Sigmoid colon (tissue), 7 donors: ENCODE measurements at places on chromosomes 6 and 20. TPM values are rescaled to one million over a fixed set of nuclear protein-coding genes. Genes with fewer than 3 reads are reported as not detected.

DNA sequence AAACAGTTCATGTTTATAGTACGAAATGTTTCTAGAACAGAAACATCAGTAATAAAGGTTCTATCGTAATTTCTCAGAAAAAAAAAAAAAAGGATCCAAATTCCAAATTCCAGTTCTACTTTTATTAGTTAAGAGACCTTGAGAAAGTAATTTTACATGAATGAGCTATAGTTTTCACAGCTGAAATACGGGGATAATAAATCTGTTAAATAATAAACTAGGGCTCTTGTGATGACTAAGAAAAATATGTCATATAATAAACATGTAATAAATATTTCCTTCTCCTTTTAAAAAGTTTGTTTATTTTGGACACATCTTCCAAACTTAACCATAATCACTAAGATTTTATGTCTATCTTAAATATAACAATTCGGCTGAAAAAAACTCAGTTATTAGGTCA is 17.8 kb downstream of the RARS2 start:
- peaks cover 34% of the 10 kb centered on the region for H3K4me1 ChIP-seq
- no peak overlapping the region for H3K27ac ChIP-seq
- H3K36me3 ChIP-seq, result peaks cover 18% of the 10 kb centered on the region
- DNase-seq, result no peak
- no peak overlapping the region for H3K4me3 ChIP-seq

GRCh38 chr6:156862711-156863110 is 85.5 kb downstream of the ARID1B start:
- peaks cover 46% of the 10 kb centered on the region for H3K4me1 ChIP-seq
- H3K4me3 ChIP-seq, result no peak overlapping the region
- no peak overlapping the region for H3K27ac ChIP-seq
- no peaks in the 10 kb centered on the region for H3K36me3 ChIP-seq
- no peak for DNase-seq

DNA sequence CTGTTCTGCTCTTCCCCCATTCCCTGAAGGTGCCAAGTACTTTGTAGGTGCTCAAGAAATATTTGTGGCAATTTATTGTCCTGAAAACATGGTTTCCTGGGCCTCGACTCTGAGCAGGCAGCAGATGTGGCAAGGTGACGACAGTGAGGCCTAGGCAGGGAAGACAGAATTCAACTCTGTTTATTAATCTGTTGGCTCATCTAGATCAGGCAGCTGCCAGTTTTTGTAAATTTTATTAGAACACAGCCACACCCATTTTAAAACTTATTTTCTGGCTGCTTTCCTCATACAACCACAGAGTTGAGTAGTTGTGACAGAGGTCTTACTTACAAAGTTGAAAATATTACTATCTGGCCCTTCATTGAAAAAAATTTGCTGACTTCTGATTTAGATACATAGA is 24.5 kb downstream of the MAPK14 start:
- DNase-seq, result peak; percentile 69
- H3K27ac ChIP-seq, result peak overlapping the region; percentile 8
- no peak overlapping the region for H3K4me3 ChIP-seq
- H3K27me3 ChIP-seq, result no peaks in the 10 kb centered on the region

DNA sequence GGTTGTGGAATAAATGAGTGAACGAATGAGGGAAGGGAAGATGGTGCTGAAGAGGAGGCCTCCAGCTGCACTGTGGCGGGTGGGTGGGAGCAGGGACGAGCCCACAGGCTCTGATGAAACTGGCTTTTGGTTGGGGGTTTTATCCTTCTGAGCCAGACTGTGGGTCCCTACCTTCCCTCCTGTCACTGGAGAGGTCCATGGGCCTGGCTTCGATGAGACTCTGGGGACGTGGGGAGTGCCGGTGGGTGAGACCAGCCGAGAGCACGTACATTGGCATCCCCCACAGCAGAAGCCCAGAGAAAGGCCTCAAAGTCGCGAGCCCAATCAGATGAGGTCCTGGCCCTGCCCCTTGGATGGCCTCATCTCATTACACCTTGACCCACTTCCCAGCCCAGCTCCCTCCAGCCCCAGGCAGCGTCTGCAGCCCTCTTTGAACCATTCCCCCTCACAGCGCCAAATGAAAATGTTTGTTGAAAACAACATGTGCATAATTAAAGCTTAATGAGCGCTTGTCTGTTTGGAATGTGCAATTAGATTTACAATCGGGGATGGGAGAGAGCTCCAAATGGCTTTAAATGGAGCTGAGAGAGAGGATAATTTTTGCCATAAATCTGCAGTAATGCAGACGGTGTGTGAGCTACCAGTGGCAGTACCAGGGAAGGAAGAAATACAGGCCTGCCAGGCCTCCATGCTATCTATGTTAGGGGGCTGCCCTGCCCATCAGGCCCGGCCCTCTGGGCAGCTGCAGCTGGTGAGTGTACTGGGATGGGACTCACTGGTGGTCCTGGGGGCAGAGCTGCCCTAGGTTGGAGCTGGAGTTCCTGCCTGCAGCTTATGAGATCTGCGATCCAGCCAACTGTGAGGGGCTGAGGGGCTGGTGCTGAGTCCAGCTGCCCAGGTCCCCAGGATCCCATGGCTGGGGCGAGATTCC is 47.2 kb downstream of the TOX2 start:
- no peak overlapping the region for H3K27ac ChIP-seq
- no peaks in the 10 kb centered on the region for H3K4me1 ChIP-seq

DNA sequence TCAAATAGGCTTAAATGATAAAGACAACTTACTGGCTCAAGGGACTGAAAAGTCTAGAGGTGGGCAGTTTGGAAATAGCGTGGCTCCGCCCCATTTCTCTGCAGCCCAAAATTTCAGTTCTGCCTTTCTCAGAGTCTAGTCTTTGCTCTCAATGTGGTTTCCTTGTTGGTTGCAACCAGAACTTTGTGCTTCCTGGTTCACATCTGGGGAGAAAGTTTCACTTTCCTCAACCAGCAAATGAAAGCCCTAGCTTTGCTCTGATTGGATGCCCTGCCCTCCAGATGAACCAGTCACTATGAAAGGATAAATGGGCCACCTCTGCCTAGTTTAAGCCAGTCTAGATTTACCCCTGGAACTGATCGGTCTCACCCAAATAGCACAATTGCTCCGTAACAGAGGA is 14.9 kb downstream of the SYCP2L start:
- H3K4me3 ChIP-seq, result no peak overlapping the region
- no peak overlapping the region for H3K27ac ChIP-seq
- DNase-seq, result no peak
- H3K4me1 ChIP-seq, result no peaks in the 10 kb centered on the region
- no peaks in the 10 kb centered on the region for H3K27me3 ChIP-seq

GRCh38 chr6:158072083-158072721 is 90.5 kb downstream of the SYNJ2 start:
- H3K4me1 ChIP-seq, result no peaks in the 10 kb centered on the region
- H3K4me3 ChIP-seq, result no peak overlapping the region

DNA sequence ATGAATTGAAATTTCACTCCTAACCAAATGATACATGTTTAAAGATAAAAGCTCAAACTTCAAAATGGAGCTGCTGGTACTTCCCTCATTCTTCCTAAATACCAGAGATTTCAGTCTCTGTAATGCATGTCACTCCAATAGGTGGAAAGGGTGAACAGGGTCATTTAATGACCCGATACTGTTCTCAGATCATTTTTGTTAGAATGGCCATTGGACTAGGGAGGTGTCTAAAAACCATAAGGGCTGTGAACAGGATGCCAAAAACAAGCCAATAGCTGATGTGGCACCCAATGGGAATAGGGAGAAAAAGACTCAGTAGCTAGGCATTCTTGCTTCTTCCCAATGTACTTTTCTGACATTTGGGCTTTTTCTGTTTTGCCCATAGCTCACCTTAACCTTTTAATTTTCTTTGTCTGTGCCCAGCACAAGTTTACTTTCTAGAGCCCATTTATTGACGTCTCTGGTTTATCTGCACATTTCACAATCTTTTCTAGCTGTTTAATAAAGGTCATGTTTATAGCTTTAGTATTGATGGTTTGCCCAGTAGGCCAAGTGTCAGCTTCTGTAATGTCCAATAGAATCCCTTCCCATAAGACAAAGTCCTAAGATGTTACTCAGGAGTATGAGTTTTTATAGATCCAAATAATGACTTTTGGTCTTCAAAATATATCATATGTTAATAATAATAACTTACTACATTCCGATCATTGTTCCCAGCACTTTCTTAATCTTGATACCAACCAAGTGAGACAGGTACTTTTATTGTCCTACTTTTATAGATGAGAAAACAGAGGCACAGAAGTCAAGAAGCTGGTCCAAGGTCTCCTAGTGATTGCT is 24.3 kb upstream of the FLRT3 start:
- no peaks in the 10 kb centered on the region for H3K36me3 ChIP-seq
- no peak overlapping the region for H3K27ac ChIP-seq
- no peak overlapping the region for H3K4me3 ChIP-seq
- H3K4me1 ChIP-seq, result no peaks in the 10 kb centered on the region
- DNase-seq, result no peak

GRCh38 chr6:137216106-137216505 is 3.1 kb downstream of the IFNGR1 start:
- peak overlapping the region; percentile 95 for H3K27ac ChIP-seq
- H3K27me3 ChIP-seq, result no peaks in the 10 kb centered on the region
- DNase-seq, result no peak
- H3K36me3 ChIP-seq, result no peaks in the 10 kb centered on the region
- H3K4me1 ChIP-seq, result peaks cover 52% of the 10 kb centered on the region

- no peaks in the 10 kb centered on the region for H3K27me3 ChIP-seq
- DNase-seq, result no peak
- H3K4me3 ChIP-seq, result no peak overlapping the region
- H3K36me3 ChIP-seq, result no peaks in the 10 kb centered on the region
These were observed 57.0 kb upstream of the STX16 start for GRCh38 chr20:58593880-58594638.

- no peaks in the 10 kb centered on the region for H3K27me3 ChIP-seq
- H3K4me3 ChIP-seq, result no peak overlapping the region
- no peak overlapping the region for H3K27ac ChIP-seq
- no peak for DNase-seq
- H3K36me3 ChIP-seq, result no peaks in the 10 kb centered on the region
These were observed 24.4 kb downstream of the FOXQ1 start for GRCh38 chr6:1336246-1336843.

GRCh38 chr20:4051413-4052138 is 36.2 kb upstream of the RNF24 start:
- H3K4me3 ChIP-seq, result no peak overlapping the region
- no peaks in the 10 kb centered on the region for H3K27me3 ChIP-seq
- no peaks in the 10 kb centered on the region for H3K36me3 ChIP-seq
- H3K27ac ChIP-seq, result no peak overlapping the region
- no peaks in the 10 kb centered on the region for H3K4me1 ChIP-seq

DNA sequence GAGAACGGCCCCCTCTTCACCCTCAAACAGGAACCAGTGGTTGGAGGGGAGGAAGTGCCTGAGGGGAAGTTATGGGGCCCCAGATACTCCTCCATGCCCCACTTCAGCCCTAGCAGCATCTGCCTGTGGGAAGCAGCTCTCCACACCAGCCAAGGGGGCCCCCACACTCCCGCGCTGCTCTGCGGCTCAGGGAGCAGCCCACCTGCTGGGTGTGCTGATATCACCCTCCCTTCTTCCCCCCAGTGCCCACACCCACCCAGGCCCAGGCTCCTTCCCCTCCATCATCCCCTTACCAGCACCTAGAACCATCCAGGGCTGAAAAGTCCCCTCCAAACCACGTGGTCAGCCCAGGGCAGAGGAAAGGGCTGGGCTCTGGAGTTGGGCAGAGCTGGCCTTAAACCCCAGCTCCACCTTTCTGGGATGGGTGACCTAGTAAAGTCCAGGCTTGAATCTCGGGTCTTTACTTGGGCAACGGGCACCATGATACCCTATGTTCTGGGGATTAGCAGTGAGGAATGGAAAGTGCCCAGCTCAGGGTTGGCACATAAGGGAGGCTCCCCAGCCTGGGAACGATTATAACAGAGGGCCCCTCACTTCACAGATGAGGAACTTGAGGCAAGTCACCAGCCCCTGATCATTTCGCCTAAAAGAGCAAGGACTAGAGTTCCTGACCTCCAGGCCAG is 663 bp downstream of the LST1 start:
- no peaks in the 10 kb centered on the region for H3K27me3 ChIP-seq
- peaks cover 1% of the 10 kb centered on the region for H3K4me1 ChIP-seq
- peak overlapping the region; percentile 20 for H3K27ac ChIP-seq
- no peaks in the 10 kb centered on the region for H3K36me3 ChIP-seq
- H3K4me3 ChIP-seq, result no peak overlapping the region

DNA sequence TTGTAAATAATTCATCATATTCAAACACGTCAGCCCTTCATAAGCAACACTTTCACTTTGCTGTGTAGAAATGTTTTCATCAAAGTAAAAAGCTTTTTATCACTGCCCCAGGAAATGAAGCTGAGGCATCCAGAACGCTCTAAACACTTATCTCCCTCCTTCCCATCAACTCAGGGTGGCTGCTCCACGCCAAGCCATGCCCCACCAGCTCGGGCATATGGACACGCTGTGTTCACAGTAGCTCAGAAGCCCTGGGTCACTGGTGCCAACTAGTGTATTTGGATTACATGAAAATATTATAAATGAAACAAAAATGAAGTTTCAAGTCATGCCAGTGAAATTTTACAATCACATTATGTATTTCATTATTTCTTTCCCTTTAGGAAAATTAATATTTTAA is 10.3 kb downstream of the PDE10A start:
- no peak overlapping the region for H3K27ac ChIP-seq
- no peaks in the 10 kb centered on the region for H3K27me3 ChIP-seq
- no peak overlapping the region for H3K4me3 ChIP-seq
- no peaks in the 10 kb centered on the region for H3K36me3 ChIP-seq
- no peak for DNase-seq

DNA sequence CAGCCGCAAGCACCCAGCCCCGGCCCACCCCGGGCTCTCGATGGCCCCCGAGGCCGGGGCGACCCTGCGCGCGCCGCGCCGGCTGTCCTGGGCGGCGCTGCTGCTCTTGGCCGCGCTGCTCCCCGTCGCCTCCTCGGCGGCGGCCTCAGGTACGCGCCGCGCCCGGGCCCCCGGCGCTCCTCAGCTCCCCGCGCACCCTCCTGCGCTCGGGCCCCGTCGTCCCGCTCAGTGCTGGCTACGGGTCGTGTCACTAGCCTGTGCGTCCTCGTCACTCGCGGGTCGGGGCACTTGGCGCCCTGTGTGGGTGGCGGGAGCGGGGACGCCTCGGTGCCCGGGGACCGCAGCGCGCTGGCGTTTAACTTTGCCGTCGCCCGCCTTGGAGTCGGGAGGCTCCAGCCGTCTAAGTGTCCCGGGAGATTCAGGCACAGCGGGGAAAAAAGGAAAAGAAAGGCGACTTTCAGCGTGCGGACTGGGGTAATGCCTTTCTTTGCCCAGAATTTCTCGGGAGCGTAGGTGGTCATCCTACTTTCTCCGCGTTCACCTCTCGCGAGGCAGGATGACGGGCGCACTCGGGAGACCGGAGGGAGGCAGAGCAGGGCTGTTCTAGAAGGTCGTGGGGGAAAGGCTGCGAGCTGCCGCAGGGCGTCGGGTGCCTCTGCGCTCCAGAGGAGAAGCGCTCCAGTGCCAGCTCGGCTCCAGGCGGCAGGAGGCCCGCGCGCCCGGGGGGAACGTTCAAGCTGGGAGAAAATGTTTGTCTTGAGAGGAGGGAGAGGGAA is 545 bp downstream of the FNDC1 start:
- DNase-seq, result peak; percentile 69
- H3K27ac ChIP-seq, result peak overlapping the region; percentile 42
- H3K4me3 ChIP-seq, result peak overlapping the region; percentile 13
- H3K27me3 ChIP-seq, result no peaks in the 10 kb centered on the region
- H3K4me1 ChIP-seq, result peaks cover 22% of the 10 kb centered on the region

The PTK6 gene
- 59.5 TPM for polyA plus RNA-seq

The ARG1 gene
- not detected for polyA plus RNA-seq

The OR14J1 gene
- polyA plus RNA-seq, result not detected
